Stimulated activated CD8-positive, alpha-beta memory T cell treated with anti-CD3 and anti-CD28 coated beads, Interleukin-12 subunit alpha, Interleukin-12 subunit beta, amount 100 ng/mL, for 4 hours (primary cell): ENCODE measurements at places on chromosomes 12 and 14.

DNA sequence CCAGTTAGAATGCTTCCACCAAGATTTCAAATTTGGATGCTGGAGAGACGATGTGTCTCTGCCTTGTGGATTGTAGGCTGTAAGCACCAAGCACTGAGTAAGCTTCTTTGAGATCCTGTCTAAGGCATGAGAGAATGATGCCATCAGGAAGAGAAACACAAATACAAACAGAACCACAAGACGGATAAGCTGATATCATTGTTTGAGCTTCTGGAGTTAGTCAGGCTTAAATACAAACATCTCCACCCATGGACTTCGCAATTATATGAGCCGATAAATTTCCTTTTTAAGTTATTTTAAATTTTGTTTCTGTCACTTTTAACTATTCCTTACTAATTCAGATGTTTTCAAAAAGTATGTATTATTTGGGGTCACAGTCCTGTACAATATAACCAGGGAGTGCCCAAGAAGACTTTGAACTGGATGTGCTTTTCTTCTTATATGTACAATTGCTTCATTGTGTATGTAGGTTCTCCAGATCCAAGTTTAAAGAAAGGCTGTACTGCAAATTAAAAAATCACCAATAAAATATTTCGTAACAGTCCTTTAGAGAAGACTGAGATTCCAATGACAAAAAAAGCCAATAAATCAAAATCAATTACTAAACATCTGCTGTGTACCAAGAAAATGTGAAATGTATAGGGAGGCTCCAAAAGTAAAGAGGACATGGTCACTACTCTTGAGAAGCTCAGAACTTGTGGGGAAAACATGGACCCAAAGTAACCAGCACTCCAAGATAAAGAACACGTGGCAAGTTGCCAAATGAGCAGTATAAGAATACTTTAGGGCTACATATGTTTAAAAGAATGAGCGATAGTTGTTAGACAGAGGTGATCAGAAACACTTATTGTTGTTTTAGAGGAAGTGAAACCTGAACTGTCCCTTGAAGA, 274.1 kb downstream of the ADAMTS20 start:
- no peak for DNase-seq

DNA sequence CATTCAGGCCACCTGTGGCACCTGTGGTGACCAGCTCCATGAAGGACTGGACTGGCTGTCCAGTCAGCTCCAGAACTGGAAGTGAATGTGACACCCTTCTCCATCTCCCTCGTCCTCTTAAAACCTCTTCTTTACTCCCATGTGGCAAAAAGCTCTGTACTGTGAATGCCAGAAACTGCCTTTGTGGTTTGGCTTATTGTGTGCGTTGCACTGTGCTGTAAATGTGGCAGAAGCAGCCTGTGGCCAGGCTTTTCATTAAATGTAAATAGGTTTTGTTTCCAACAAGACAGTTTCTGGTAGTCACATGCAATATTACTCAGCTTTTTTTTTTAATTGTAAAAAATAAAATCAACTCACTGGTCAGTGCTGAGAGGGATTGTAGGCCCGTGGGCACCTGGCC, 453.7 kb downstream of the ATP23 start:
- no peak for DNase-seq

GRCh38 chr12:108565976-108566375, 3.6 kb downstream of the ISCU start:
- DNase-seq: peak; percentile 50

DNA sequence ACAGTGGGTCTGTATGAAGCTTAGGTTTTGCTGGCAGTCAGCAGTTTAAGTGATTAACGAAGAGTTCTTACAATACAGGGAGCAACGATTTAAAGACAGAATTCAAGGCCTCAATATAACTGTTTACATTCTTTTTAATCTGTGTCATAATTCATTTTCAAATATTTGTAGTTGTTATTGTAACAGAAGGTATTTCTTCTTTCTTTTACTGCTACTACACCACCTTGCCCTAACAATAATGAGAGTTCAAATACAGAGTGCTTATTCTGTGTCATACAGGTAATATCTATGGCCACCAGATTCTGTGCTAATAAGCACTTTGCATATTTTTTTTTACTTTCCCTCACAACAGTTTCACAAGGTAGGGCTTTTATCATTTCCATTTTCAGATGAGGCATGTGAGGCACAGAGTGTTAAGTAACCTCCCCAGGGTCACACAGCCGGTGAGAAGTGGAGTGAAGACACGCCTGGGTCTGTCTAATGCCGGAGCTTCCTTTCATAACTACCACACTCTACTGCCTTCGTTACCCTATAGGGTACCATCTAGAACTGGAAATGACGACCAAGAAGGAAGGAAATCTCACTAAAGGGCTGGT, 81.9 kb downstream of the PELI2 start:
- DNase-seq: no peak

DNA sequence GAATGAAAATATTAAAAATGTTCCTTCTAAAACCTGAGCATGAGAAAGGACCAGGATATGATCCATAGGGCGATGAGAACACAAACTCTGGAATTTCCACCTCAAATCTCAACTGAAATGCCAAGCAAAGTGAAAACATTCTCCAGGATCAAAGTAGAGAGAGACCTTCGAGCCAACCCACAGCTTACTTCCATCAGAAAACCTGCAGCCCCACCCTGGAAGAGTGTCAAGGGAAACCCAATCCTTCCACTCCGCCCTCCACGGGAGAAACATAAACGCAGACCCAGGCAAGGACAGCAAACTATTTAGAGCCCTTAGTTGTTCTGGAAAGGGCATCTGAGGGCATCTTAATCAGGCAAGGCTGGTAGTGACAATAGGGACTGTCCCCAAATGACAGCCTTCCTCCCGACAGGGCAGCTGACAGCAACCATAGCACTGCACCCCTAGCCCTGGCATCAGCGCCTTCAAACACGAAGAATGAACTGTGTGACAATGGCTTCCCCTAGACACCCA, 21.8 kb downstream of the SLC15A4 start:
- no peak for DNase-seq
